ENCODE measurements at places on chromosomes 1 and 21.

DNA sequence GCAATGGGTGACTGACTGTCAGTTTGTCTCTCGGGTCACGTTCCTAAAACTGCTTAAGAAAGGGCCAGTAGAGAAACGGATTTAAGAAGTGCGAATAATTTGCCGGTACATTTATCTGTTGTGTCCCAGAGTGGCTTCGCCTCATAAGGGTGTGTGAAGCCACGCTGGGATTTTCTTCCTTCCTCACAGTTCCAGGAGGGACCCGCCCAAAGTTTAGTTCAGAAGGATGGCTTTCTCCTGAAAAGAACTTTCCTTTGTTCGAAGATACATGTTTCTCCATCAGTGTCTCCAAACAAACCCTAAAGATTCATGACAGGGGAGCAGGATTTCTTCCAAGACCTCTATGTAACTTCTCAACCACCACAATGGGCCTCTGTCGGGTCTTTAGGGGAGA is 49.8 kb downstream of the ADAMTS1 start:
- DNase-seq, result no peak

- DNase-seq, result peak; percentile 49
Measured at GRCh38 chr1:229410692-229411433, 23.0 kb downstream of the ACTA1 start.

- no peak for DNase-seq
Measured at GRCh38 chr21:29441651-29442050, 142.9 kb downstream of the BACH1 start.

- no peak for DNase-seq
Measured at GRCh38 chr1:36554323-36554628, 71.6 kb upstream of the CSF3R start.

GRCh38 chr1:155877945-155878344 is 18.6 kb downstream of the SYT11 start:
- DNase-seq, result no peak

DNA sequence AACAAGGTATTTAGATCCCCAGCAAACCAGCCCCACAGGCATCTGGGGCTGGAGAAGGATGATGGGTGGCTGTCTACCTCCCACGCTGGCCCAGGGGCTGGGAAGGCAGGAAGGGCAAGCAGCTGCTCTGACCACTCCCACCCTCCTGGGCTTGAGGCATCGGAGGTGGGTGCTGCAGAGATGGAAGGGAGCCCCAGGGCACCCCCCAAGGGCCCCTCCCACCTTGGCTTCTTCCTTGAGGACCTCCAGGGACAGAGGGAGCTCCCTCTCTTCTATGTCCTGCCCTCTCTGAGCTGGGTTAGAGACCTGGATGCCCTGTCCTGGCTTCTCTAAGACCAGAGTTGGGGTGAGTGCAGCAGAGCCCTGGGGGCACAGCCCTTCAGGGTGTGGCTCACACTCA is 3.1 kb downstream of the CD52 start:
- no peak for DNase-seq

GRCh38 chr1:218209351-218209861 is 75.7 kb upstream of the RRP15 start:
- no peak for DNase-seq

DNA sequence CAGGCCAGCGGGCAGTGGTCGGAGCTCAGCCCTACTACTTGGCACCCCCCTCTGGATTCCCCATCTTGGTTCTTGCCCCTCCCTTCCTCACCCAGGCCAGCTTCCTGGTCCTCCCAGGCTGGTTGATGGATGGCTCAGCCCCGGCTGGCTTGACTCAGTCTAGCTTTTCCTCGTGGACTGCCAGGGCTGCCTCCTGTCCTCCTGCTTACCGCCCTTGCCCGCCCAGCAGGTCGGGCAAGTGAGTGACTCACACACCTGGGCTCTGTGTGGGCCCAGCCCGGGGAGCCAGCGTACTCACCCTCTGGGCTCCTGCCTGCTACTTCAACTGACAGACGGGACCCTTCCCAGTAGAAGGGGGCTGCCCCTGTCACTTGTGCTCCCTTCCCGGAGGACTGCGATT is 19.5 kb upstream of the ARHGEF10L start:
- peak; percentile 88 for DNase-seq

DNA sequence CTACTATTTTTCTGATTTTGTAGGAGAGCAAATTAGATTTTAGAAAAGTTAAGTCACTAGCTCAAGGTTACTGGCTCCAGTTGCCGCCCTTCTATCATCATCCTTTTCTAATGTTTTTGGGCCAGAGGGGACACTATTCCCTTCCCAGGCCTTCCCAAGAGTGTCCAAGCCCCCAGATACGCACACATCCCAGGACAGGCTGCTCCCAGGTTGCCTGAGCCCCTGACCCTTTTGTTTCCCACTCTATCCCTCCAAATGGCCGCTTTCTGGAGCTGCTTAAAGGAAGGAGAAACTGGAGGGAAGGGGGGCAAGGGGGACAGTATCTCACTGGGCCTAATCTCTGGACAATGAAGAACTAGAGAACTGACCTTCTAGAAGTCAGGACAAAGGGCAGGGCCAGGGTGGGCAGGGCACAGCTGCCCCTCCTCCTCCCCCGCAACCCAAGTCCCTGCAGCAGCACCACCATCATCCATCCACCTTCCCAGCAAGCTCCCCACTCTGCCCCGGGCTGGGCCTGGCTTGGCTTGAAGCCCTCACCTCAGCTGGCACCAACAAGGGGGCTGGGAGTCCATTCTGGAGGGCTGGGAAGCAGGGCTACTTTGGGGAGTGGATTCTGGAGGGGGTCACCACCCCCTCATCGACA is 1.1 kb upstream of the MAP7D1 start:
- DNase-seq, result no peak

DNA sequence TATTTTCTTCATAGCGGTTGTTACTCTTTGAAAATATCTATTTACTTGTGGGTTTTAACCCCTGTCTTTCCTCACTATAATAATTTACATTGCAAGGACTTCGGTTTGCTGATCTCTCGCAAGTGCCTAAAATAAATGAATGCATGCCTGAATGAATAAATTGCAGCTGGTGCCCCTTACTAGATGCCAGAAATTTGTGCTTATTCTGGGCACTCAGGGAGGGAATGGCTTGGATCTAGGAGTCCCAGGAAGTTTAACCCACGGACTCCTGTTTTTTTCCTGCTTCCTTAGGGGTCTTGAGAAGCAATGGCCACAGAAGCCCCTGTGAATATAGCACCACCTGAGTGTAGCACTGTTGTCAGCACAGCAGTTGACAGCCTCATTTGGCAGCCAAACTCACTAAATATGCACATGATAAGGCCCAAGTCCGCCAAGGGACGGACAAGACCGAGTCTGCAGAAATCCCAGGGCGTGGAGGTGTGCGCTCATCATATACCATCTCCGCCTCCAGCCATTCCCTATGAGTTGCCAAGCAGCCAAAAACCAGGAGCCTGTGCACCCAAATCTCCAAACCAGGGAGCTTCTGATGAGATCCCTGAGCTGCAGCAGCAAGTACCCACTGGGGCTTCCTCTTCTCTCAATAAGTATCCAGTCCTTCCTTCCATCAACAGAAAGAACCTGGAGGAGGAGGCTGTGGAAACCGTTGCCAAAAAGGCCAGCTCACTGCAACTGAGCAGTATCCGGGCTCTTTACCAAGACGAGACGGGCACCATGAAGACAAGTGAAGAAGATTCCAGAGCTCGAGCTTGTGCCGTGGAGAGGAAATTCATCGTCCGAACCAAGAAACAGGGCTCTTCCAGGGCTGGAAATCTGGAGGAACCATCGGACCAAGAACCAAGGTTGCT is 4.2 kb upstream of the PLA2G2C start:
- no peak for DNase-seq

DNA sequence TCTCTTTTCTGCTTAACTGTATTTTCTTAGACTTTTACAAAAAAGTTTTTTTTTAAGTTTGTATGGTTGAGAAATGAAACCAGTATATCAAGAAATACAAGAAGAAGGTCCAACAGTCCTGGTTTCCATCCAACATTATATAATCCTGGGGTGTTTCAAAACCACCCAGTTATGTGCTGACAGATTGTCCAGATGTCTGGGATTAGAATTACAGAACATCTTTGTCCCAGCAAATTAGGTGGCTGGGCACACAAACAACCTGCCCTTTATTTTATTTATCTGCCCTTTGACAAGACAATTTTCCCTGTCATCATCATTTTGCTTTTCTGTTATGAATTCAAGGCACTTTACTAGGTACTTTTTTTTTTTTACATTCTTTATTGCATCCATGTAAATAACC is 622.1 kb downstream of the PLPP3 start:
- DNase-seq, result no peak

- no peak for DNase-seq
Measured at GRCh38 chr1:32272557-32273390, 19.1 kb upstream of the HDAC1 start.

DNA sequence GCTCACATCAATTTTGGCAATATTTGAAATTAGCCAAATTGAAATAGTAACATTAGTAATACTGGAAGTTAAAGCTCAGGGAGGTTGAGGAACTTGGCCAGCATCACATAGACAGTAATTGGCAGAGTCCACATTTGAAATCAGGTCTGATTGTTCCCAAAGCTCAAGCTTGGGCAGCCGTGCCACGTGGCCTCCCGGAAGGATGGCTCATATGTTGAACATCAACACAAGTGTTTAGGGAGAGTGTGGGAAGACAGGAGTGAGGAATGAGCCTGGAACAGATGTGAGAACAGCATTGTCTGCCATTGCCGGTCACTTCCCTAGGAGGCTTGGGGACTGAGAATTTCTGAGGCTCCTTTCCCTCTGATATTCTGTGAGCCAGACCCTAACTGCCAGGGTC is 40.2 kb upstream of the RBM15 start:
- DNase-seq, result no peak

DNA sequence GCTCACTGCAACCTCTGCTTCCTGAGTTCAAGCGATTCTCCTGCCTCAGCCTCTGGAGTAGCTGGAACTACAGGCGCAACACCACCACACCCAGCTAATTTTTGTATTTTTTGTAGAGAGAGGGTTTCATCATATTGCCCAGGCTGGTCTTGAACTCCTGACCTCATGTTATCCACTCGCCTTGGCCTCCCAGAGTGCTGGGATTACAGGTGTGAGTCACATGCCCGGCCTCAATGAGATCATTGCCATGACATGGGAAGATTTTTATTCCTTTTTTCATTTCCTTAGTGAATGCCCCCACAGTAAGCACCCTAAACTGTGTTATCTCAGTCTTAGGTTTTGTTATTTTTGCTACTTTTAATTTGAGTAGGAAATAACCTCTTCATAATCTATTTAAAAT is 977.9 kb downstream of the BRINP3 start:
- peak; percentile 29 for DNase-seq

DNA sequence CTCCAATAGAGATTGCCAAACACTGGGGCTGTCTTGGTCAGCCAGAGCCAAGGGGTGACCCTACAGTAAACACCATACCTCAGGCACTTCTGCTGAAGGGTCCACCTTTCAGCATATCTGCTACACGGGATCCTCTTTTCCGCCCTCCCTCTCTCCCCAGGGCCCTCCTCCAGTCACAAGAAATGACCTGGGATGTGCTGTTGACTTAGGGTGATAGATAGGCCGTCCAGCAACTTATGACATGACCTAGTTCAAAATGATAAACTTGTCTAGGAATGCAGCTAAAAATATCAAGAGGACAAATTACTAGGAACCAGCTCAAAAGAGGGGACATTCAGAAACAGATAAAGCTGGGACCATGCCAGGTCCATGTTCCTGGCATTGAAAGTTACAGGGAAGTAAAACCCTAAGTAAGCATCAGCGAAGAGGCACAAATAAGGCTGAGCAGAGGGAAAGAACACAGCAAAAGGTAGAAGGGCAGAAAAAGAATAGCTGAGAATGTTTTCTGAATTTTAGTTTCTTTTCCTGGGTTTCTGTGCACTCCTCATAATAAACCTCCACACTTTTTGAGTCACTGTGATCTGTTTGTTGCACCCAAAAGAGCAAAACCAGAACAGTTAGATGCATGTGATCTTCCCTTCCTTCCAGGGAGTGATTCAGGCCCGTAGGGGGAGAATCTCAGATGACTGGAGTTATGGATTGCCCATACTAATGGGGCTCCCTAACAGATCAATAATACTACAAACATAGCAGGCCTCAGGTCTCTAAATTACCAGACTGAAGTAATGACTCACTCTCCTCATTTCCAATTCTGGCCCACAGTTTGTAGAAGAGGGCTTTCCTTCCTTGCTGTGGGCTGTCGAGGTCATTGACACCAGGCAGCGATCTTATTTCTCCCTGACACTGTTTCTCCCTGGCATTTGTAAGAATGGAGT is 48.9 kb upstream of the F3 start:
- DNase-seq, result no peak

GRCh38 chr1:101300916-101301315 is 64.1 kb downstream of the S1PR1 start:
- no peak for DNase-seq

DNA sequence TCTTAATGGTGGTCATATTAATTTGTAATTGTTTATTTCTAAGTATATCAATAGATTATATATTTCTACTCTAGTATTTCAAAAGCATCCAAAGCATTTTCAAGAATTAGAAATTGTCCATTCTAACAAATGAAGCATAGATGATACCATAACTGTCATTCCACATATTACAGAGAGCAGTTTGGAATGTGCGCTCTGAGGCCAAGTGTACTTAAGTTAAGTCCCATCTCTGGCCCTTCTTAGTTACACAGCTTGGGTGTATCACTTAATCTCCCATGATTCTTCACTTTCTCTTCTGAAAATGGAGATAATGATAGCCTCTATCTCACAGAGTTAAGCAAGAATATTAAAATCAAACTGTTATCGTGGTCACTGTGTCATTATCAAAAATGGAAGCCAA is 281.1 kb downstream of the MRPL39 start:
- DNase-seq, result no peak

DNA sequence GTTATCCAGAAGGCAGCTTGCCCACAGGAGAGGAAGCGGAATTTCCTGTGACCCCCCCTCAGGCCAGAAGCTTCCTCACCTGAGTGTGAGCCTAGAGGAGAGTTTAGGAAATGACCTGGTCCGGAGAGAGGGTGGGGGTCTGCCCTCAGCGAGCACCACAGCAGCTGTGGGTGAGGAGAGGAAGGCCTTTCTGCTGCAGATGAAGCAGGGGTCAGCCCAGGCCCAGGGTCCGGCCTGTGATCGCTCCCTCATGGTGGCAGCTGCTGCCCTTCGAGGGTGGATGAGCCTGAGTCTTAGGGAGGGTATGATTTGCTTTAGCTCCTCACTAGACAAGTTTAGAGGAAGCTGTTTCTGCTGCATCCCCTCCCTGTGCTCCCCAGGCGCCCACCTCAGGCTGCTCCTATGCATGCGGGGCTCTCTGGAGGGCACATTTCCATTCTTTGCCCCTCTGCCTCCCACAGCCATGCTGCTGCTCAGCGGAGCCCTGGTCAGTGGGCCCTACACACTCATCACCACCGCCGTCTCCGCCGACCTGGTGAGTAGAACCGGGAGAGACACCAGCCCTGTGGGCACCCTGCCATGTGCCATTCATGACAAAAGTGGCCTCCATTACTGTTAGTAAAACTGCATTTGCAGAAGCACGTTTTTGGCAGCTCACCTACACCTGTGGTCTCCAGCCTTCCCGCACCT is 53.0 kb downstream of the SLC37A1 start:
- DNase-seq, result no peak

DNA sequence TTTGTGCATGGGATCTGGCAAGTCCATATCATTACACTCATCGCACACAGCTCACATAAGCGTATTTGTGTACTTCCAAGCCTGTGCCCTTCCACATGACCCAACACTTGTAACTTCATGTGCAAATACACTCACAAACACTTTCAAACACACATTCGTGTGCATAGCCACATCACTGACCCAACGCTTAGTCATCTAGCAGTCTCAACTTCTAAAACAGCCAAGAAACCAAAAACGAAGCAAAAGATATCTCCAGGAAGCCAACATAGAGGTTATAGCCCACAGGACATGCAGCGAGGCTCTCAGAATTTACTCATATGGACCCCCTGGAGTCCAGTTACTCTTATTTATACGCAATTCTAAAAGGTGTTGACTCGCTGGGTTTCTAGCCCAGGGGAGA is 10.9 kb upstream of the GOLT1A start:
- no peak for DNase-seq

GRCh38 chr1:165576536-165576935 is 32.7 kb downstream of the LRRC52 start:
- DNase-seq, result no peak

Measured in Calu3 (cell line).